A172 (cell line): ENCODE measurements at places on chromosomes 6 and 20. TPM values are rescaled to one million over a fixed set of nuclear protein-coding genes. Genes with fewer than 3 reads are reported as not detected.
A peak's percentile ranks its signal among the peaks of the same experiment; 100 is the strongest.

DNA sequence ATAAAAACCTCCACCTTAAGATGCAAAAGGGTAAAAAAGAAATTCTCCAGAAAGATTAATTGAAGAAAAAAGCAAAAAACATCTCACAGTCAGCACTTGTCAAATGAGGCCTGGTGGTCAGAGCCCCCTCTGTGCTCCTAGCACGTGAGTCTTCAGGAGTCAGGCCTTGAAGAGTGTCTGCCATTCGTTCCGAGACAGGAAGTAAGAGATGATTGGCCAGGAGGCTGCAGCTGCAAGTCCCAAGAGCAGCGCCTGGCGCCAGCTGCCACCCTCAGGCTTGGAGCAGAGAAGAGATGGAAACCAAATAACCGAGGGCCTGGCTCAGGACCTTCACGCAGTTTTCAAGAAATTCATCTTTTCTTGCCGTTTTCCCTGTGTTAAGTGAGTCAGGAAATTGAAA, 65.0 kb downstream of the FAM120B start:
- no peak for DNase-seq

- peak; percentile 82 for DNase-seq
These were observed 446.7 kb downstream of the GJA1 start for GRCh38 chr6:121881974-121882667.

DNA sequence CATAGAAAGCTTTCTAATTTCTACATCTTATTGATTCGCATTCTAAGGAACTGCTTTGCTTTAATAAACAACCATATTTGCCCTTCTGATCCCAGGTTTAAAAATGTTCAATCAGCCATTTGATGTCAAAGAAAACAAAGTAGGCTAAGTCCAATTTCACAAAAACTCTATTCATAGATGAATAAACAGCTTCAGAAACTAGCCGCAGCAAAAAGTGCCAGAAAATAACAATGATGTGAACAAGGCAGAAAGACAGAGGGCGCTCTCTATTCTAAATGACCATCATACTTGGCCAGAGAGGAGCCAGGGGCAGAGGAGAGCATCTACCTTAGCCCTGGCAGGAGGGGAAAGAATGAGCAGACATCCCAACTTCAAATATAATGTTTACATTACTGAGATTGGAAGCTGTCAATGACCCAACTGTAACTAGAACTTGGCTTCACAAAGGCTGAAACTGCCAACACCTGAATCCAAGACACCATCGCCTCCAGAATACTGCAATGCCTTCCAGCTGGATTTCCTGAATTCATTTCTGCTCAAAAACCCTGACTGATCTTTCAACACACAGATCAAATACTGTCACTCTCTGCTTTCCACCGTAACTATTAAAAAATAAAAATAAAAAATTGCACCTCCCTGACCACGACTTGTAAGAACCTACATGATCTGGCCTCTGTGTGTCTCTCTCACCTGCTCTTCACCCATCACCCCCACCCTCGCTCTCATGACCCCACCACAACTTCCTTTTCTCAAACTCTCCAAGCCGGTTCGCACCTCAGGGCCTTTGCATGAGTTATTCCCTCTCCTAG, 9.5 kb downstream of the CNKSR3 start:
- no peak for DNase-seq

GRCh38 chr6:40000964-40001515, 66.8 kb upstream of the MOCS1 start:
- no peak for DNase-seq

- DNase-seq: no peak
These were observed 20.7 kb downstream of the RIPK1 start for GRCh38 chr6:3088968-3089367.

DNA sequence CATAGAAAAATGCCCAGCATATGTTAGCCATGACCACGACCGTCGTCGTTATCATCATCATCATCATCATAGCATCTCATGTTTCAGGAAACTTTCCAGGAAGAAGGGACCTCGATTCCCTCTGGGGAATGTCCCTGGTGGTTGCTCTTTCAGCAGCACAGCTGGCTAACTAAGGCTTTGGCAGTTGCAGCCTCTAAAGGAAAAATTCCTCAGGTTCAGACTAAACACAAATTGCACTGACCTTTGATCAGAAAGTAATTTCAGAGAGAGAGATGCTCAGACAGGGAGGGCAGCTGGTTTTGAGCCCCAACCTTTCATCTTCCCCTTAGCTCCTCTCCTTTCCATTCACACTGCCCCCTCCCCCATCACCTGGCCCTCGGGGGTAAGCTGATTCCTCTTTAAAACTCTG, 5.6 kb upstream of the CFB start:
- DNase-seq: peak; percentile 52

DNA sequence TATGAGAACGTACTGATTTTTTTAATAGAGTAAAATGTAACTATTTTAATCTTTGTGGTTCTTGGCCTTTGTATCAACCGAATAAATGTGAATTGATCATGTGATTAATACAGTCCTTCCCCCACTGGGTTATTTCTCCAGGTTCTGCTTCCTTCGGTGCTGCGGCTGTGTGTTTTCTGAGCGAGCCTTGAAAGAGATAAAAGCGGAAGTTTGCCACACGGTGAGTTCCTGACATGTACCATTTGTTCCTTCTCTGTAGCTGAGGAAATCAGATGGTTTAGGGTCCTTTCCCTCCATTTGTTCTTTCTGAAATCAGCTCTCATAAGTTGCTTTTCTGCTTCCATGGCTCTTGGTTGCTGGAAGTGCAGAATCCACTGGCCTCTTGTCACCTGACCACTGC, 15.5 kb downstream of the RTF2 start:
- no peak for DNase-seq

TOX2 gene
- 1.2 and 3.7 TPM in 2 replicates for total RNA-seq

TPX2 gene
- total RNA-seq: 224 and 245 TPM in 2 replicates

TXLNB gene
- total RNA-seq: 0.17 and 0.22 TPM in 2 replicates
